ENCODE measurements at places on chromosomes 1 and 21. TPM values are rescaled to one million over a fixed set of nuclear protein-coding genes. Genes with fewer than 3 reads are reported as not detected.
A peak's percentile ranks its signal among the peaks of the same experiment; 100 is the strongest.

GRCh38 chr1:94926126-94926914 lies 590 bp downstream of the CNN3 start:
- peaks cover 68% of the 10 kb centered on the region for H3K4me1 ChIP-seq
- peak overlapping the region; percentile 89 for H3K4me3 ChIP-seq
- no peaks in the 10 kb centered on the region for H3K36me3 ChIP-seq
- DNase-seq: peak; percentile 60

GRCh38 chr1:201181726-201182125 lies 8.9 kb upstream of the IGFN1 start:
- no peaks in the 10 kb centered on the region for H3K27me3 ChIP-seq
- no peak for DNase-seq
- H3K4me3 ChIP-seq: no peak overlapping the region
- H3K27ac ChIP-seq: no peak overlapping the region
- no peaks in the 10 kb centered on the region for H3K36me3 ChIP-seq
- no peaks in the 10 kb centered on the region for H3K4me1 ChIP-seq

DNA sequence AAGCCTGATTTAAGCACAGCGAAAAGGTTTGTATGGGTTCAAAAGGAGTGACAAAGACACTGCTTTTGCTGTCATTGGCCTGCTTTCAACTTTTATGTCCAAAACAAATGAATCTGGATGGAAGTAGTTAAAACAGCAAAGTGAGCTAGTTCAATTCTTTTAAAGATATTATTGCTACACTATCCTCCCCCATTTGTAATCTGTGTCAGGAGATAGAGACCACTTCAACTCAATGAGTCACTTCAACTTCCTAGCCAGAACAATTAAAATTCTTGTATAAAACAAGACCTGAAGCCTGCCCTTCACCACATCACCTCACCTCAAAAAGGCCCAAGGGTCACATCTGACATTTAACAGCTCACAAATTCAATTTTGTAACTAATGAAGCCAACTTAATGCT lies 364.1 kb upstream of the LYPLAL1 start:
- no peak for DNase-seq
- no peaks in the 10 kb centered on the region for H3K4me1 ChIP-seq
- no peak overlapping the region for H3K27ac ChIP-seq
- H3K27me3 ChIP-seq: no peaks in the 10 kb centered on the region

DNA sequence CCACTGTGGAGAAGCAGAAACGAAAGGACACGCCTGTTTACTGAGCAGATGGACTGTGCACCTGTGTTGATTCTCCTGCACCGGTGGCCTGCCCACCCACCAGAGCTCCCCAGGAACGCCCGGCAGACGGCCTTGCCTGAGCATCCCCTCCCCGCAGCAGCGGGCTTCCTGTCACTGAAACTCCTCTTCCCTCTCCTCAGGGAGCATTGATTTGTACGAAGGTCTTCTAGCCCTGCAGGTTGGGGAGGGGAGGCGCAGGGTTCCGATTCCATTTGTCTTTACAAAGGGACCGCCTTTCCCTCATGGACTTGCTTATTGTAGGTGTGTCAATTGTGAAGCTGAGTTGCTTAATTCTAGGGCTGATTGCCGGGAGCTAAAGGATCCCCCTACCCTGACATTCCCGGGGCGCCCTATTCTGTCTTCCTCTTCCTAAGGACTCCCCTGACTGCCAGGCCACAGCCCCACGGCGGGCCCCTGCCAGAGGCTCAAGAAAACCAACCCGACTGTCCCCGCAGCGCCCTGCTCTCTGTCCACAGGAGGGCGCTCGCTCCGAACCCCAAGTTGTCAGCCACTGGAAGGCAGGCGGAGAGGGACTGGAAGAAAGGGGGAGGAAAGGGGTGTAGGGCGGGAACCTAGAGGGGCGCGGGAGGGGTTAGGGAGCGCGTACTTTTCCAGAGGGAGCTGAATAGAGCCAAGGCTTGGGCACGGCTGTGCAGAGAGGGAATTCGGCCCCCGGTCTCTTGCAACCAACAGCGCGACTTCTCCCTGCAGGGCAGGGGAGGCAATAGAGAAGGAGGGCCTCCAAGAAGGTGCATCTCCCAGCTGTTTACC lies 2.8 kb downstream of the S100A6 start:
- peak overlapping the region; percentile 1 for H3K4me3 ChIP-seq
- no peaks in the 10 kb centered on the region for H3K36me3 ChIP-seq
- peak overlapping the region; percentile 99 for H3K27ac ChIP-seq
- DNase-seq: peak; percentile 92
- peaks cover 55% of the 10 kb centered on the region for H3K4me1 ChIP-seq
- no peaks in the 10 kb centered on the region for H3K27me3 ChIP-seq

DNA sequence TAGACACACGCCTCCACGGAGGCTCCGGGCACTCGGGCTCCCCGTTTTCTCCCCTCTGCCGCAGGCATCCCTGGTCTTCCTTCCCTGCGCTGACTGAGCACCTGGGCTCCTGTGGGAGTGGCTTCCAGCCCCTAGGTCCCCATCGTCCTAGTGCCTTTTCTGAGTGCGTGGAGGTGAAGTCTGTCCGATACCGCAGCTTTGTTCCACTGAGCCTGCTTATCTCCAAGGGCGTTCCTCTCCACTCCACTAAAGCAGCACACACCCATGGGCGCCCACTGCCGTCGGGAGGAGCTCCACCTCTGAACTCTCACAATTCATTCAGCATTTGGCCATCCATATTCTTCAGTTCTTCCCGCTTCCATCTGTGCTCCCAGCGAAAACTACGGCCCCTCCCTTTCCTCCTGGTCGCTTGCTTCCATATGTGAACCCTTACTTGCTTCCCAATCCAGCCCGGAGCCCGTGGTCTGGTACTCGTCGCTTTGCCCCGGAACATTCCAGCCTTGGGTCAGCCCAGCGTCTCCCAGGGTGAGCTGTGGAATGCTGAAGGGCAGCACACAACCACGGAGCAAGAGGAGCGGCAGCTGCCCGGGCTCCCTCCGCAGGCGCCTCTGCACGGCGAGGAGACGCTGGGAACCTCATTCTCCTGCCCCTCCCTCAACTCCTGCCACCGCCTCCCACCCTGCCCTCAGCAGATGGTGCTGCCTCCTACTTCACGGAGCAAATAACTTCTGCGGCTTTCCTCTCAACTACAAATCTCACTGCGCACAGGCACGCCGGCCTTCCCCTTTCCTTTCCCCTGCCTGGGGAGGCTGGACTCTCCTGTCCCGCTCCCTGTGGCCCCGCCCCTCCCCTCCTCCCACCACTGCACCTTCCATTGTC lies 27.5 kb downstream of the ATP8B2 start:
- H3K4me1 ChIP-seq: peaks cover 11% of the 10 kb centered on the region
- peak overlapping the region; percentile 24 for H3K4me3 ChIP-seq
- H3K27ac ChIP-seq: peak overlapping the region; percentile 79
- no peaks in the 10 kb centered on the region for H3K36me3 ChIP-seq
- H3K27me3 ChIP-seq: no peaks in the 10 kb centered on the region
- DNase-seq: peak; percentile 71

GRCh38 chr1:169143984-169144383 lies 37.5 kb downstream of the ATP1B1 start:
- H3K36me3 ChIP-seq: no peaks in the 10 kb centered on the region
- no peaks in the 10 kb centered on the region for H3K27me3 ChIP-seq
- H3K4me3 ChIP-seq: no peak overlapping the region
- peaks cover 7% of the 10 kb centered on the region for H3K4me1 ChIP-seq
- no peak overlapping the region for H3K27ac ChIP-seq
- DNase-seq: no peak

- H3K27ac ChIP-seq: no peak overlapping the region
- H3K4me3 ChIP-seq: no peak overlapping the region
- H3K4me1 ChIP-seq: no peaks in the 10 kb centered on the region
- no peaks in the 10 kb centered on the region for H3K27me3 ChIP-seq
- no peaks in the 10 kb centered on the region for H3K36me3 ChIP-seq
- no peak for DNase-seq
Measured at GRCh38 chr21:24844671-24845070, 762.6 kb downstream of the MRPL39 start.

- peaks cover 13% of the 10 kb centered on the region for H3K36me3 ChIP-seq
- no peaks in the 10 kb centered on the region for H3K27me3 ChIP-seq
- peak overlapping the region; percentile 62 for H3K27ac ChIP-seq
- no peaks in the 10 kb centered on the region for H3K4me1 ChIP-seq
- H3K4me3 ChIP-seq: no peak overlapping the region
Measured at GRCh38 chr1:10161541-10162290, 48.7 kb upstream of the KIF1B start.

- no peaks in the 10 kb centered on the region for H3K27me3 ChIP-seq
- no peaks in the 10 kb centered on the region for H3K4me1 ChIP-seq
- H3K36me3 ChIP-seq: no peaks in the 10 kb centered on the region
- no peak for DNase-seq
- H3K4me3 ChIP-seq: no peak overlapping the region
- H3K27ac ChIP-seq: no peak overlapping the region
Measured at GRCh38 chr21:27580276-27580675, 613.4 kb upstream of the ADAMTS5 start.

DNA sequence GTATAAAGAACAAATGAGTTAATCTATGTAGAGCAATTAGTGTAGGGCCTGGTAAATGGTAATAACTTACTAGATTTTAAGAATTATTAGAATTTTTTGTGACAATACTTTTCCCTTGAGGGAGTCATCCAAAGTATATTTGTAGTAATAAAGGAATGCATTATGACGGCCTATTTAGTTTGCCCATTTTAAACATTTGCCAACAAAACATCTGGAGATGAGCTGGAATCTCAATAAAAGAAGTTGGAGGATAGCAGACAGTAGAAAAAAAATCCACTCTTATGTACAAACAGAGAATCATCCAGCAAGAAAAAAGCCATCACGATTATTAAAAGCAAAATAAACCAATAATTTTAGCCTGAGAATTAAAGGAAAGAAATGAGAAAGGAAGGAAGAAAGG lies 567.3 kb upstream of the ADAMTS5 start:
- H3K4me1 ChIP-seq: no peaks in the 10 kb centered on the region
- no peak for DNase-seq
- H3K4me3 ChIP-seq: no peak overlapping the region
- no peaks in the 10 kb centered on the region for H3K36me3 ChIP-seq
- no peak overlapping the region for H3K27ac ChIP-seq

Gene AIM2
- total RNA-seq: not detected

Gene GUCA2B
- not detected for total RNA-seq

Gene ITLN2
- total RNA-seq: not detected

Gene MTOR
- 39.2 TPM for total RNA-seq

All from transverse colon (tissue), 4 donors.